Hepatocyte (in vitro differentiated cells): ENCODE measurements at places on chromosomes 7 and 10.

- no peak for DNase-seq
These were observed 88.5 kb downstream of the ADCY1 start for GRCh38 chr7:45662540-45663166.

GRCh38 chr10:32204606-32205005, 142.4 kb downstream of the EPC1 start:
- DNase-seq: no peak

DNA sequence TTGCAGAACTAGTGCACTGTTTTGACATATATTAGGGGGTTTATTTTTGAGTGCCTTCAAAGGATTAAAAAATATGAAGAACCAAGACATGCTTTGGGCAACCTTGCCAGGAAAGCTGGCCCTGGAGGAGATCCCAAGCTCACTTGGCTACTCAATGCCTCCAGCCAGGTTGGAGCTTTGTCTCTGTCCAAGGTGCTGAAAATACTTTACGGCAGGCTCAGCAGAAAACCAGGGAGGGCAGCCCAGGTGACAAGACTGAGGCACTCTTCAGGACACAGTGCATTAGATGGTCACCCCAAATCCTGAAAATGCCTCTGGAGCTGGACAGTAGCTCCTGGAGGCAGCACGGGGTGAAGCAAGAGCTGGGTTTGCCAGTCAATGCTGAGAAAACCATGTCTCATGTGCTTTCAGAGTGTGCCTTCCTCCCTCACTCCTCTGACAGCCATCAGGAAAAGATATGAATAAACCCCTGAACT, 5.8 kb upstream of the KCNH2 start:
- DNase-seq: peak; percentile 83

GRCh38 chr10:112919721-112920120, 30.3 kb upstream of the TCF7L2 start:
- no peak for DNase-seq

GRCh38 chr7:52273685-52274610, 761.5 kb upstream of the POM121L12 start:
- no peak for DNase-seq

GRCh38 chr7:129777993-129778769, 166.7 kb downstream of the NRF1 start:
- DNase-seq: no peak

- DNase-seq: peak; percentile 25
These were observed 35.4 kb downstream of the CTTNBP2 start for GRCh38 chr7:117837841-117838240.

- DNase-seq: no peak
These were observed 118.2 kb downstream of the ADAM12 start for GRCh38 chr10:126270111-126270510.

DNA sequence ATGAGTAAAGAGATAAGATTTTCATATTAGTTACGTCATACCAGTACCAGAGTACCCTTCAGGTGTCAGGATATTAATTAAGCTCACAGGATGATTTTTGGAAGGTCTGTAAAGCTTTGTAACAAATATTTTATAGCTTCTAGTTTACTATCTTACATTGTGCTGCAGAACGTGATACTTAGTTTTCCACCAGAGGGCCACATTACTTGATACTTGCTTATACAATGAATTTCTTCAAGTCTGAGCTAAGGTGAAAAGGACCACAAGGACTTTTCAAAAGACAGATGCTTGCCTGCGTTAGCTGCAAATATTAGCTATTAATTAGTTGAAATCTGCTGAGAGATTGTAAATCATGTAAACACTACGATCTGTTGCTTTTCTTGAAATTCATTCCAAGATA, 12.2 kb downstream of the FOXP2 start:
- DNase-seq: peak; percentile 34

DNA sequence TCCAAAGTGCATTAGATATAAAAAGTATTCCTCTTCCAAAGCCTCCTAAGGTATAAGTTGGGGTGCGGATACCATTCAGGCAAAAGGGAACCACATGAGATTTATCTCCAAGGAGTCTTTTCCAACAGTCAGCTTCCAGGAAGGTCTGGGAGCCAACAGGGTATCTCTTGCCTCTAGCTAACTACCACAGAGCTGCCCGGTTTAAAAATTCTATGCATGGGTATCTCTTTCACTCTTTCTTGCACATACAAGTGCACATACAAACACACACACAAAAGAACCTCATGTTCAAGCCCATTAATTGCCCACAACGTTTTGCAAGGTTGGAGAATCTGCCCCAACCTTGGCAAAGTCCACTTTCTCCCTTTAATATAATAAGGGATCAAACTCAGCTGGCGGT, 80.7 kb downstream of the CDK6 start:
- no peak for DNase-seq

DNA sequence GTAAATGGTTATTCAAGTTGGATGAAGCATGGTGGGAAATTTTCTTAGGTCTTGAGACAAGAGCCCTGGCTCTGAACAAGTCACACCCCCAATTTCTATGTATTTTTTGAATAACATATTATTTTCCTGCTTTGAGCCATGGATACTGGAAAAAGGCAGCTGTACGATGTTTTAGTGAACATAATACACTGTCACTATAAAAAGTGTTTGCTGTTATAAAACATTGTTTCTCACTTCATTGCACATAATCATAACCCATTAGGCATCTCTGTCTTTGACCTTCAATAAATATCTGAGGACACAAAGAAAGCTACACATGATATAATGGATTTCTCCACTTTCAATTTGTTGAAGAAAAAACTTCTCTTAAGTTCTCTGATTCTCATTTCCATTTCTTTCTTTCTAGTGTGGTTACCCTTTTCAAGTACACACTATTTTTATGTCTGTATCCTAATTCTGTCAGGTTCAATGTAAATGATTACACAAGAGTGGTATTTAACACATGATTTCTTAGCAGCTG, 283.9 kb upstream of the SP8 start:
- no peak for DNase-seq

DNA sequence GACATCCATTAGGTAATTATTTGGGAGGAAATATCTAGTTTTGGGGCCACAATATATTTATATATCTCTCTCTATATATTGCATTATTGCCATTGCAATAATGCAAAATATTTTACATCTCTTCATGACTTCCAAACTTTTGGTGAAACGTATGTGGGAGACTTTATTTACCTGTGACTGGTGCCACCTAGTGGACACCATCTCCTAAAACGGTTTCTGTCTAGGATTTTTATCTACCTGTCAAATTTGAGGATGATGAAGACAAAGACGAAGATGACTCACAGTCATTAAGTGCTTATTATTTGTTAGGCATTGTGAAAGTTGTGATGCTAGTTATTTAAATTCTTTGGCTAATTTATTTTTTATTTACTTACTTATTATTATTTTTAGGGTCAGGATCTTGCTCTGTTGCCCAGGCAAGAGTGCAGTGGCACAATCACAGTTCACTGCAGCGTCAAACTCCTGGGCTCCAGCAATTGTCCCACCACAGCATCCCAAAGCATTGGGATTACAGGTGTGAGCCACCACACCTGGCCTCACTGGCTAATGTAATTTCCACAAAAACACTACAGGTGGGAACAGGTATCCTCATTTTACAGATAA, 18.7 kb upstream of the CBLL1 start:
- DNase-seq: peak; percentile 74

- no peak for DNase-seq
These were observed 132.6 kb downstream of the TEX36 start for GRCh38 chr10:125550362-125550761.

DNA sequence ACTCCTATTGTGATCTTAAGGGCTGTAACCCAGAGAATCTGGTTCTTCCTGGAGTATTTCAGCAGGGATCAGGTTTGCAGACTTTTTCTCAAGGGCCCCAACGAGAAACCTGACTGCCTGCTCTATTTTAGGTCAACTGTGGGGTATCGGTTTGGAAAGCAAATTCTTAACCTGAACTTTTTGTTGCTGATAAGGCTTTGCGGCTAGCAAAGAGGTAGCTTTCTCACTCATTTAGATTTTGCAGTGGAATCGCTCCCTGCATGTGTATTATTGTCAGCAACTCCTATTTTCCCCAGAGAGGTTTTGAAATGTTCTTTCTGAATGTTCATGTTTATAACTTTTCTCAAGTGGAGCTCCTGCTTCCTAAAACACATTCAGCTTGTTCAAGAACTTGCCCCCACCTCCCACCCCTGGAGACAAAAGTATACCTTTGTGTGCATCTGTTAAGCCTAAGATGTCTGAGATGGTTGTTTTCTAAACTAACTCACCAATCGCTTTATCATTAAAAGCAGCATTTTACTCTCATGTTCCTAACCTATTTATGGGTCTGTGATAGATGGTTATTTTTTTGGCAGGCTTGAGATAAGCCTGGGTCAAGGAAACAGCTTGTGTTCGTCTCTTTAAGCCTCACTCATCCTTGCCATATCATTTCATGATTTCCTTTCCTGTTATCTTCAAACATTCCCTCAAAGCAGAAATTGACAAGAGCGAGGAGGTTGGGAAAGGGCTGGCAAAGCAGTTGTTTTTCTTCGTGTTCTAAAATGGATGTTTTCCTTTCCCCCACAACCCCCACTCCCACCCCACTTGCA, 129.8 kb downstream of the BAMBI start:
- no peak for DNase-seq
